ENCODE measurements at places on chromosomes 2 and 18. TPM values are rescaled to one million over a fixed set of nuclear protein-coding genes. Genes with fewer than 3 reads are reported as not detected.

The ACAA2 gene
- 60.3 TPM for total RNA-seq

The MDH1B gene
- total RNA-seq: 2.5 TPM

The FEV gene
- total RNA-seq: not detected

The TMEM247 gene
- not detected for total RNA-seq

The MSH2 gene
- 19.5 TPM for total RNA-seq

The PTPRN gene
- total RNA-seq: 1.4 TPM

The ZSWIM2 gene
- not detected for total RNA-seq

The GPR75 gene
- total RNA-seq: 1.3 TPM

The SNORC gene
- 3.6 TPM for total RNA-seq

The KANSL1L gene
- 31.5 TPM for total RNA-seq

The GPR35 gene
- 1.1 TPM for total RNA-seq

The AQP12B gene
- not detected for total RNA-seq

The REG3A gene
- not detected for total RNA-seq

The ZBTB14 gene
- 8.7 TPM for total RNA-seq

The HRH4 gene
- total RNA-seq: 0.17 TPM

The VWA3B gene
- total RNA-seq: 3.5 TPM

The WNT10A gene
- total RNA-seq: 0.47 TPM

The RASGRP3 gene
- total RNA-seq: 20.3 TPM

The DUSP2 gene
- 5.7 TPM for total RNA-seq

The L3MBTL4 gene
- 13.9 TPM for total RNA-seq

The GALNT14 gene
- 2.1 TPM for total RNA-seq

The NMUR1 gene
- total RNA-seq: 1.1 TPM

The MARCHF4 gene
- 0.15 TPM for total RNA-seq

The HOXD1 gene
- total RNA-seq: 1.9 TPM

Measured in left lung (tissue), 14 donors.